ENCODE measurements at places on chromosomes 2 and 18.

DNA sequence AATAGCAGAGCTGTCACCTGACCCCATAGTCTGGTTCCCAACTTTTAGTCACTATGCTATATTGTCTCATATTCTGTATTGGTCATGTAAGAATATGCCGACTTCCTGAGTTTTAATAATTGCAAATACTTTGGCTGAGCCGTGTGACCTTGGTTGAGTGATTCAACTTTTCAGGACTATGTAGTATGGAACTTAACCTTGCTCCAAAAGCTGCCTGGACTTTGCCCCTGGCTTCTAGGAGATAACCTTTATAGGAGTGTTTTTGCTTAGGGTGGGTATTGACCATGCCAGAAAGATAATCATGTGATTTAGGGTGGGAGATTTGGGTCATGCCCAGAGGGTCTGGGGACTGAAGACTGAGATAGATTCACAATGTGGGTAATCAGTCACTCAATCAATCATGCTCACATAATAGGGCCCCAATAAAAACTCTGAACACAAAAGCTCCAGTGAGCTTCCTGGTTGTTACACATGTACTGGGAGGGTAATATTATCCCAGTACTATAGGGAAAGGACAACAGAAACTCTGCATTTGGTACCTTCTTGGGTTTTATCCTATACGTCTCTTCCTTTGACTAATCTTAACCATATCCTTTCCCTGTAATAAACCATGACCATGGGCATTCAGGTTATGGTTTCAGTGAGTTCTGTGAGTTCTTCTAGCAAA is 235.6 kb downstream of the RNF152 start:
- no peak for DNase-seq

DNA sequence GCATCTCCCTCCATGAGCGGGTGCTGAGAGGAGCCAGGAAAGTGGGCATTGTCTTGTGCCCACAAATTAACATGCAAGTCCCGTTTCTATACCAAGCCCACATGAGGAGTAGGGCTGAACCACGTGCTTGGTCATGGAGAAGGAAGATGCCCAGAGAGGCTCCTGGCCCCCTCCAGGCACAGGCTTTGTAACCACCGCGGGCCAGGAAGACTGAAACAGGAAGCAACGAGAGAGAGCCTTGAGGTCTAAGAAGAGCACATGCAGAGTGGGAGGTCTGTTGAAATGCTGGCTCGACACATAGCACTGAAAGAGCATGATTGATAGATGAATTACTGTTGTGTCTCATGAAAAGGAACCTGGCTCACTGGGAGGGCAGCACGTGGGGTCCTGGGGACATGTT is 36.3 kb downstream of the VWA3B start:
- no peak for DNase-seq

DNA sequence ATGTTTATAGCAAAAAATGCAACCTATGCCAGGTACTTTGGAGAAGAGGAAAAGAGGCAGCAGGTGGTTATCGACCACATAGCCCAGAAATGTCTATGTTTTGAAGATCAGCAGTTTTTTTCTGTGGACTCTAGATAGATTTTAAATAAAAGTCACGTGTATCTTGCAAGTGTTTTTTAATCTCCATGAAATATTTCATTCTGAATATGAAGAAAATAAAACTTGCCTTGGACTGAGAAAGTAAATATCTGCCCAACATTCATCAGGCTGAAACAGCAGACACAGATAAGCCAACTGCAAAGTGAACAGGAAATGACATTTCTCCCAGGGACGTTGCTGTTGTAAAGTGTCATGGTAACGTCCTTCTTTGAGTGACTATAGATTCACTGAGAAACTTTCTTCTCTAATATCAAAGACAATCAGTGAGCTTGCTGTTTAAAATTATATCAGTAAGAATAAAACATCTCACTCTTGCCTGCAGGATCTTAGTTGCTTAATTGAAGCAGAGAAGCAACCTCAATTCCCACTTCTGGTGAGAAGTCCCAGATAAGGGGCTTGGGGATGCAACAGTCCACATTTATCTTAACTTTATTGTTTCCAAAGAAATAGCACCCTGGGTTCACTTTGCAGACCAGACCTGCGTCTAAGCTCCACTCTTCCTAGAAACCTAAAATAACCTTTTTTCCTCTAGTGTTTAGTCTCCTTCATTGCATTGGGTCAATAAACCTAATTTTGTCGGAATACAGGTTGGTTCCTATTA is 6.3 kb downstream of the MYOM1 start:
- DNase-seq = no peak

DNA sequence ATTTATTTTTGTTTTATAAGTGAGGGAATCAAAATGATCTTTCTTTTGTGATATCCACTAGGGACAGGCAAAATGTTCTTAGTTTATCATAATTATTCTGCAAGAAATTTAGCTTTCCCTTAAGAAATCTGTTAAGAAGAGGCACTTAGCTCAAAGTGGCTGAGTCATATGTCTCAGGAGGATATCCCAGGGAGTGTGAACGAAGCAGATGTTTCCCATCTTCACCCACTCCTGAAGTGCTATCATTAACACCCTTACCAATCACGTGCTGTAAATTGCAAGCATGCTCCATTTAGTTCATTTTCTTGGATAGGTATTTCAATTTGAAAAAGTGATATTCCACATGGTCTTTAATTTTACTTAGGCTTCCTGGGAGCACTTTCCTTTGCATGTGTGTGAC is 774.3 kb upstream of the TMEFF2 start:
- no peak for DNase-seq

GRCh38 chr18:49988733-49989132 is 175.4 kb upstream of the ACAA2 start:
- no peak for DNase-seq

DNA sequence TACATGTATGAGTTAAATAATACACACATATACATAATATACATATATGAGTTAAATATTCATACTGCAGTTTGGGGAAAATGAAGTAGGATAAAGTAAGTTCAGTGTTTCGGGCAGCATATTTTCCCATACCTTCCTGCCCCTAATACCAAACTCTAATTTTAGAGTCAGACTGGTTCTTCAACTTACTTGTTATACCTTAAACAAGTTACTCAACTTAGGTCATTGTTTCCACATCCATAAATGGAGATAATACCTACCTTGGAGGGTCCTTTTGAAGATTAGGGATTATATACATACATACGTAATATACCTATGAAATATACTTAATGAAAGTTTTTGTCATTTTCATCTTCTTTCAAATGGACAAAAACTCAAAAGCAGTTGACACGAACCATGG is 8.4 kb downstream of the MEMO1 start:
- DNase-seq = no peak

DNA sequence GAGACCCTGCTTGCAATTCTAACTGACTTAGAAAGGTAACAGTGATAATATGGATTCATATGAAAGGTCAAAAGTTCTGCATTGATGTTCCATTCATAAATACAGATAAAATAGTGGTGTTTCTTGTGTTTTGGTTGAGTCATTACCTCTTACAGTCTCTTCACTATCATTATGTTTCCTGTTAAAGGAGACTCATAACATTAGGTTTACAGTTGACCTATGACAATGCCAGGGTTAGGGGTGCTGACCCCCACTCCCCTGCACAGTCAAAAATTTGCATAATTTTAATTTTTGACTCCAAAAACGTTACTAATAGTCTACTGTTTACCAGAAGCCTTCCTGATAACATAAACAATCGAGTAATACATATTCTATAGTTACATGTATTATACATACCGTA is 75.4 kb downstream of the VRK2 start:
- DNase-seq = no peak
